BJ (cell line): ENCODE measurements at places on chromosomes 1 and 21.

DNA sequence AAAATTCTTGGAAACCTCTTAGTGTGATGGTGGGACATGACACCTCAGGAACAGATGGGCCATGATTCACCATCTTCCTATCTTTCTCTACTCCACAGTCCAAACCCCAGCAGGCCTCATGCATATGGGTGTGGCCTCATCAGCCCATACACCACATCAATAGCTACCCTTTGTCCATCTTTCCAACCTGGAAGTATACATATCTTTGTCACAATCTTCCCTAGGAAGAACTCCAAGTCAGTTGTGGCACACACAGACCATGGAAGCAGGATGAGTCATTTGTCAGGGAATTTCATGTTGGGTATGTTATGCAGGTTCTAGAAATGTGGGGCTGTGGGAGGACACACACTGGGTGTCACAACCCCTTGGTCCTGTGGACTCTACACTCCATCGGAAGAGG is 30.5 kb upstream of the CLCA4 start:
- DNase-seq, result no peak

DNA sequence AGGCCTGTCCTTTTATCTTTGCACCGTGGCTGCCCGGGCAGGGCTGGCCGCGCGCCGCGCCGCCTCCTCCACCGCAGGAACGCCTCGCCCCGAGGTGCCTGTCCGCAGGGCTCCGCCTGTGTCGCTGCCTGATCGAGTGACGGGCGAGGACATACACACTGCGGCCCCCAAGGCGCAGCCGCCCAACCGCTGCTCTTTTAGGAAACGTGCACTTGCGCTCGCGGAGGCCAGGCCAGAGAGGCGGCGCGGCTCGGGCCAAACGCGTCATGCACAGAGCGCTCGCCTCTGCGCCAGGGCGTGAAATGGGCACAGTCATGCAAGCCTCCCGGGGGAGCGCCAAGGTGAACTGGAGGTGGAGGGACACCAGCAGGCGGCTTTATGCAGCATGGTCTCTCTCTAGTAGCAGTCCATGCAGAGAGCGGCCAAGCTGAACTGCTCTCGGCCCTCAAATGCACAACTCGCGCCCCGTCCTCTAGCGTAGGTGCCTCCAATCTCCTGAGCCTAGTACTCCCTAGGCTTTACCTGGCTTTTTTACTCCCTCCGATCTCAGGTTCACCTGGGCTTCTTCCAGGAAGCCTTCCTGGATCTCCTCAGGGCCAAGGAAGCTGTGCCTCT is 12.9 kb downstream of the TRABD2B start:
- no peak for DNase-seq

- no peak for DNase-seq
Observed at GRCh38 chr1:178627037-178627436, 98.0 kb upstream of the RALGPS2 start.

DNA sequence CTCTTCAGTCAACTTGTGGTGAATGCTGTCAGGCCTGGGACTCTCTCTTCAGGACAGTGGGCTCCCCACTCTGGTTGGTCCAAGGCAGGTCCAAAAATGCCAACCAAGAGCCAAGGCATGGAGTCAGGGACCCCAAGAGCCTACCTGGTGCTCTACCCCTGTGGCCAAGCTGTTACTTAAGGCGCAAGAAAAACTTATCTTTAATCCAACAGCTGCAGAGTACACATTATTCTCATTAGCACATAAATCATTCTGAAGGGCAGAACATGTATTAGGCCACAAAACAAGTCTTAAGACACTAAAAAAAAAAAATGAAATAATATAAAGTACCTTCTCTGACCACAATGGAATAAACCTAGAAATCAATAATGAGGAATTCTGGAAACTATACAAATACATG is 65.7 kb downstream of the FAF1 start:
- no peak for DNase-seq

- no peak for DNase-seq
Observed at GRCh38 chr1:39435597-39435996, 55.8 kb upstream of the BMP8A start.

- no peak for DNase-seq
Observed at GRCh38 chr1:24284156-24284471, 35.0 kb upstream of the GRHL3 start.

- no peak for DNase-seq
Observed at GRCh38 chr1:26375081-26375480, 2.5 kb upstream of the ZNF683 start.

- DNase-seq, result no peak
Observed at GRCh38 chr1:239677362-239677761, 291.0 kb downstream of the CHRM3 start.

DNA sequence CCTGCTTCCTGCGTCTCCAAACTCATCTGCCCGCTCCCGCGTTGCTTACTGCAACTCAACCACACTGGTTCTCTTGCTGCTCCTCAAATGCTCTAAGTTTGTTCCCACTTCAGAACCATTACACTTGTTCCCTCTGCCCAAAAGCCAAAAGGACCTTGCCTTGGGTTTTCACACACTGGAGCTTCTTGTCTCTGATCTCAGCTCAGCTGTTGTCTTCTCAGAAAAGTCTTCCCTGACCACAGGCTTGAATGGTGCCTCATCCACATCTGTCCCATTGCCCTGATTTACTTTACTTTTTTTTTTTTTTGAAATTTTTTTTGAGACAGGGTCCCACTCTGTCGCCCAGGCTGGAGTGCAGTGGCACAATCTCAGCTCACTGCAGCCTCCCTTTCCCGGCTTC is 44.3 kb upstream of the SYT14 start:
- no peak for DNase-seq

- DNase-seq, result no peak
Observed at GRCh38 chr1:44641126-44642102, 32.9 kb downstream of the TMEM53 start.

DNA sequence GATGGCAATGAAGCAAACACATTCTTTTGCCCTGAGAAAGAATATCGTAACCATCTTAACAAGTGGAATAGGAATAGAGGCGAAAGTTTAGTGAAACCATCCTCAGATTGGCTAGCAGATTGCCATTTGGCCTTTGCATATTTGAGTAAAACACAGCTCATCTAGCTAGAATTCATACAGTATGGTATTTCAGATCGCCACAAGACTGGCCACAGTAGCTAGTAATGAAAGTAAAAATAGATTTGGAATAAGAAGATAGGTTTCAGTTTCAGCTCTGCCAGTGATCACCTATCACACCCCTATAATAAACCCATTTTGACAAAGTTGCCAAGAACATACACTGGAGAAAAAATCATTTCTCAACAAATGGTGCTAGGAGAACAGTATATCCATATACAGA is 294.9 kb downstream of the LRRIQ3 start:
- no peak for DNase-seq

GRCh38 chr21:31772674-31773555 is 41.0 kb upstream of the SCAF4 start:
- no peak for DNase-seq

DNA sequence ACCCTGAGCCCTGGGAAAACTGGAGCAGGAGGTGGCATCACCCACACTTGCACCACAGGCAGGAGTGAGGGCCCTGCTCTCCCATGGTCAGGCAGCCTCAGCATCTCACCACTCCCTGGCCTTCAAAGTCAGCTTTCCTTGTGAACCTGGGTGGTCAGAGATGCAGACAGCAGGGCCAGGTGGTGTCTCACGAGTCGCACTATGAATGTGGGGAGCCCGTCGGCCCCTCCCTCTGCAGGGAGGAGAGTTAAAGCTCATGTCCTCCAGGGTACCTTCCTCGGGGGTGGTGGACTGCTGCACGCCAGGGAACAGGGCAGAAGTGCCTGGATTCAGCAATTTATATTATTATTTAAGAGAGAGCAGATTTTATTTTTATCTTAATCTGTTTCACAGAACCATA is 24.1 kb downstream of the ABCG1 start:
- no peak for DNase-seq

DNA sequence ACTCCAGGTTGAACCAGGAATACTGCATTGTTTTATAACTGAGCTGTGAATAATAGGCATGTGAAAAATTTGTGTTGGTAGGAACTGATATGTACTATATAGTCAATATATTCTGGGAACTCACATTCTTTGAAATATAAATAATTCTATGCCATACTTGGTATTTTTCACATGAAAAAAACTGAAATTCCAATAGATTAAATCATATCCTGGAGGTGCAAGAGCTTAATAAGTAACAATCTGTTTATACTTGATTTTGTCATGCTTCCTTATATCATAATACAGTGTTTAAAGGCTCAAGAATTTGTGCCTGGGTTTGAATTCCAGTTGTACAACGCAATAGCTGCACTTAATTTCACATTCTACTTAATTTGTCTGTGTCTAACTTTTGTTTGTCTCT is 387.0 kb downstream of the USP25 start:
- no peak for DNase-seq

- no peak for DNase-seq
Observed at GRCh38 chr21:42103843-42104242, 32.7 kb downstream of the UMODL1 start.

- DNase-seq, result no peak
Observed at GRCh38 chr1:206784471-206784903, 12.2 kb upstream of the IL10 start.

DNA sequence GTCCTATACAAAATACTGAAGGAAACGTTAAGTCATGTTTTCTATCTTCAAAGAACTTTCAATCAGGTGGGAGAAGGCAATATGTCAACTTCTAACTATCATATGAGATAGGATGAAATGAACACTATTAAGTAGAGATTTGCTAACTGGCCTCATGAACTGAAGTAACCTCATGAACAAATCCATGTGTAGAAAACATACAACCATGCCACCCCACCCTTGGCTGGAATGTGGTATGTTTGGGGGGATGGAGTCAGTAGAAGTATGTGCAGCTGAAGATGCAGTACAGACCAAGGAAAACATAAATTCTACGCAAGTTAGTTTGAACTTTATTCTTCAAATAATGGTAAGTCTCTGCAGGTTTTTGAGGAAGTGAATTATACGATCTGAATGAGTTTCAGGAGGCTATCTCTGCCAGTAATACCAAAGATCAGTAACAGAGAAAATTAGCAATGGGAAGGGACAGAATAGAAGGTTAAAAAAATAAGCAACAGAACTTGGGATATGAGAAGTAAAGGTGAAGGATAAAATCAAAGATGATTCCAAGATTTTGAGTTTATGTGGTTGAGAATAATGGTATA is 4.5 kb downstream of the TRMT1L start:
- DNase-seq, result no peak

DNA sequence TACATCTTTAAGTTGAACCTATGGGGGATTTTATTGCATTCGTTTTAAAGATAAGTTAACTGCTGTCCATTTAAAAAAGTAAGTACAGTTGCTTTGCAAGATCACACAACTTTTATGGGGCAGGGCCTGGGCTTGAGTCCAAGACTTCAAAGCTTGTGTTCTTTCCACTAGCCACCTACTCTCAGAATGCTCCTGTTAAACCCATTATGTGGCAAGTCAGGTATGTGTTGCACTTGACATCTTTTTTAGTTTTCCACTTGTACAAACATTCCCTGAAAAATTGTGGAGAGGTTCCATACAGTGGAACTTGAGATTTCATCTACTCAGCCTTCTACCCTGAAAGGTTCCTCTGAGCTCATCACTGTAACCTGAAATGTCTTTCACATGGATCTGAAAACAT is 235.5 kb upstream of the SGIP1 start:
- DNase-seq, result no peak

GRCh38 chr1:55364216-55364615 is 149.1 kb upstream of the USP24 start:
- no peak for DNase-seq

GRCh38 chr1:20633190-20634064 is at the start of gene PINK1:
TSS of gene PINK1 (plus strand) at chr1:20633458. CDS start at chr1:20633549, 91 bp downstream.
- DNase-seq, result no peak

DNA sequence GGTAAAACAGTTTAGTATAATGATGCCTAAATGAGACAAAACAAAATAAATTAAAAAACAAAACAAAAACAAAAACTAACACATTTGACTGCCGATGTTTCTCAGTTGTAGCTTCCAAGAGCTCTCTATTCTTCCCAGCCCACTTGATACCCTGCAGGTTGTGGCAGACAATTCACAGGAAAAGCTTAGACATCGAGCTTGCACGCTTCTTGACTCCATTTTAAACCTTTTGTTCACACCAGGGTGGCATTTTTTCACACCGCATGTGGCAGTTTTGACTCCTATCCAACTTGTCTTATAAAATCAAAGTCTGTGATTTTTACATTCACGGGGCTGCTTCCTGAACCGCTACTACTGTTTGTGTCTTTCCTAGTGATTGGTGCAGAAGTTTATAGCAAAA is 575.9 kb downstream of the USP25 start:
- no peak for DNase-seq

GRCh38 chr1:41380195-41380594 is 19.0 kb downstream of the FOXO6 start:
- DNase-seq, result no peak

DNA sequence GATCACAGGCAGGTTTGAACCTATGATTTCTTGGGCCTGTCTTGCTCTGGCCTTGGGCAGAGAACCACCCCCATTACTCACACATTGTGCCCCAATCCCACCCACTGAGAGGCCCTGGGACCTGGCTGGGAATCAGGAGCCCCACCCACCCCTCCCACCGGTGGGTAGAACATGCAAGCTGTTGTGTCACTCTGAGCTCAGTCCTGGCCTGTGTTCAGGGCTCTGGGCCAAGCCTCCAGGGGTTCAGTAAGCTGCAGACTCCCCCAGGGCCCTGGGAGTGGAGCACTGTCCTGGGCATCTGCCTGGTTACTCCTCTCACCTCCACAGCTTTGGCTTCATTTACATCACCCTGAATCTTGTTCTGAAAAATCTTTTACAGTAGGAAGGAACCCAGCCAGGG is 270.5 kb downstream of the RRAGC start:
- no peak for DNase-seq

DNA sequence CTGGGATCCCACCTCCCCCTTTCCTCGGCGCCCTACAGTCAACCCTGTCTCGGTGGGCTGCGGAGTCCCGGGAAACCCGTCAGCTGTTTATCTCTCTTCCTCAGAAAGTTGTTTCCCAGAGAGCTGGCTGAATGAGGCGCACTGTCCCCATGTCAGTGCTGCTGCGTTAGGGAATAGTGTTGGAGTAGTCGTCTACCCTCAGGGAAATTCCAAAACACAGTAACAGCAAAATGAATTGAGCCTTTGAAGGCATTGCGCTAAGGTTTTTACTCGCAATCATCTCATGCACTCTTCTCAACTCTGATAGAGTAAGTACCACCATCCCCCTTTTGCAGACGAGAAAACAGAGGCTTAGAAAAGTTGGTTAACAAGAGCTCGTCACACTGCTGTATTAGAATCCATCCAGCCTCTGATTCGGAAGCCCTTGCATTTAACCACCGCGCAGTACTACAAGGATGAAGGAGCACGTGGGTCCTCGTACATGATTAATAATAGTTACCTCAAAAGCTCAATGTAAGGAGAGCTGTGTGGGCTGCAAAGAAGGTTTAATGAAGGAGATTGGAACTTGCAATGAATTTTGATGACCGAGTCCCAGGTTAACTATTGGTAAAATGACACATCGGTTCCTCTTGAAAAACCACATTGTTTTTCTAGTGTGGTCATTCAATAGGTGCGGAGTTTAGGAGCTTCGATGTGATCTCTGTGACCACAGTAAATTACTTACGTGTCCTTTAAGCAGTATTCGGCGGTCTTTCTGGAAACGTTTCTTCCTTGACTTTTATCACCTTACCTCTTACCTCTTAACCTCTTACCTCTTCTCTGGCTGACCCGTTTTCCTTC is 788 bp upstream of the EDEM3 start:
- no peak for DNase-seq
